Hematopoietic multipotent progenitor cell treated with erythropoietin and hydrocortisone succinate and interleukin-3 and kit ligand, for 17 days (in vitro differentiated cells): ENCODE measurements at places on chromosomes 7 and 10.

- no peak for DNase-seq
Measured at GRCh38 chr7:149759093-149759860, 14.1 kb downstream of the ZNF467 start.

GRCh38 chr7:26443751-26444150 is 152.1 kb downstream of the SNX10 start:
- DNase-seq: no peak

- no peak for DNase-seq
Measured at GRCh38 chr7:13743226-13743625, 246.2 kb downstream of the ETV1 start.

DNA sequence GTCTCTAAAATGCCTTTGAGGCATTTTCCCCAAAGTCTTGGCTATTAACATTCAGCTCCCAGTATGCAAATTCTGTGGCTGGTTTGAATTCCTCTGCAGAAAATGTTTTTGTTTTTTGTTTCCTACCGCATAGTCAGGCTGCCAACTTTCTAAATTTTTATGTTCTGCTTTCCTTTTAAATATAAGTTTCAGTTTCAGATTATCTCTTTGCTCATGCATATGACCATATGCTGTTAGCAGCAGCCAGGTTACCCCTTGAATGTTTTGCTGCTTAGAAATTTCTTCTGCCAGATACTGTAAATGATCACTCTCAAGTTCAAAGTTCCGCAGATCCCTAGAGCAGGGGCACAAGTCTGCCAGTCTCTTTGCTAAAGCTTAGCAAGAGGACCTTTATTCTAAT is 96.9 kb downstream of the PLPP4 start:
- no peak for DNase-seq

- no peak for DNase-seq
Measured at GRCh38 chr7:33766405-33766804, 138.9 kb upstream of the BMPER start.

GRCh38 chr7:121002757-121003200 is 14.3 kb downstream of the CPED1 start:
- DNase-seq: no peak

- no peak for DNase-seq
Measured at GRCh38 chr10:113099431-113100183, 149.6 kb downstream of the TCF7L2 start.

DNA sequence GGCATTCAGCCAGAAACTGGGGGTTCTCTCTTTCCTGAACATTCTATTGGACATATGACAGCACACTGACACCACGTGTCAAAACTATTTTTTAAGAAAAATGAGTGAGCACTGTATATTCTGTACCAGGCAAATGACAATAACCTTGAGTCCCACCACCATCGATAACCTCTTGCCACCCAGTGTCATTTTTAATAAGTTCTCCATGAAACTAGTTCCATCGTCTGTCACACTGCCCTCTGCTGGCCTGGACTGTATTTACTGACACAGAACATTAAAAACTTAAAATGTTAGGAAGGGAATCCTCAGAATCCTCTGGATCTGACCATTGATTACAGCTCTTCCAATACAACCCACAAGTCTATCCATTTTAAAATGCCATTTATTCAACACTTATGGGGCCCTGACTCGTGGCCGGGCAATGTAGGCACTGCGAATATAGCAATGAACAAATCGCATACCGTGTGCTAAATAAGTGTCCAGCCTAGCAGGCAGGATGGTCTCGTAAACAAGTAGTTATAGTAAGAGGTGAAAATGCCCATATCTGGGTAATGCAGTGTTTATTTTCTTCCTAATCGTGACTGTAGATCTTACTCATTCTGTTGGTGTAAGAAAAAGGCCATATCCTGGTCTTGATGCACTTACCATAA is 35.9 kb upstream of the CACNB2 start:
- DNase-seq: peak; percentile 26

GRCh38 chr7:116998567-116999175 is 45.4 kb downstream of the ST7 start:
- DNase-seq: no peak

GRCh38 chr10:51886438-51887068 is 187.2 kb upstream of the CSTF2T start:
- no peak for DNase-seq

DNA sequence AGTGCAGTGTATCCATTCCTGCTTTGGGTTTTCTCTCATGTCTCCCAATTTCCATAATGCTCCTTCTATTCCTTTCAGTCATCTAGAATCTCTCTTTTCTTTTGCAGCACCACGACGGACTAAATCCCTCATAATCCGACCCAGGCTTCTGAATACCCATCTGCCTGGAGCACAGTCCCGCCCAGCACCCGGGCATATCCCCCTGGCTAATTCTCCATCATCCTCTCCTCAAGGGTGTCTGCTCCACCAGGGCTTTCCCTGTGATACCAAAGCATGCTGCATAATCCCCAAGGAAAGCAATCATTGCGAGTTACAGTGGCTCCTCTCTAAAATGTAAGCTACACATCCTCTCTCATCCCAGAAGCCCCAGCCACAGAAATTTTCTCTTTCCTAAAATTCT is 321.9 kb downstream of the CCDC3 start:
- no peak for DNase-seq

DNA sequence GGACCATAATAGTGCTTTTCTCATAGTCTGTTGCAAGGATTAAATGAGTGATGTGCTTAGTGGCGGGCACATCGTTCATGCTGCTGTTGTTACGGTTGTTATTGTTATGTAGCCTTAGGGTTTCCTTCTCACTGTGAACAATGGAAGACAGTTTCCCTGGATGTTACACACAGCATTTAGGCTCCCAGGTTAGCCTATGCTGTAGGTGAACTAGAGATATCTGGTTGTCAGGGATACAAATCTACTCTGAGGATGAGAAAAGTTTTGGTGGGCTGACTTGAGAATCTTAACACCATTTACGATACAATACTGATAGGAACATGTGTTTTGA is 14.7 kb downstream of the SH3PXD2A start:
- no peak for DNase-seq

GRCh38 chr10:21764466-21765189 is 230.6 kb downstream of the MLLT10 start:
- DNase-seq: no peak

GRCh38 chr7:107878636-107879035 is 12.3 kb upstream of the DLD start:
- no peak for DNase-seq

DNA sequence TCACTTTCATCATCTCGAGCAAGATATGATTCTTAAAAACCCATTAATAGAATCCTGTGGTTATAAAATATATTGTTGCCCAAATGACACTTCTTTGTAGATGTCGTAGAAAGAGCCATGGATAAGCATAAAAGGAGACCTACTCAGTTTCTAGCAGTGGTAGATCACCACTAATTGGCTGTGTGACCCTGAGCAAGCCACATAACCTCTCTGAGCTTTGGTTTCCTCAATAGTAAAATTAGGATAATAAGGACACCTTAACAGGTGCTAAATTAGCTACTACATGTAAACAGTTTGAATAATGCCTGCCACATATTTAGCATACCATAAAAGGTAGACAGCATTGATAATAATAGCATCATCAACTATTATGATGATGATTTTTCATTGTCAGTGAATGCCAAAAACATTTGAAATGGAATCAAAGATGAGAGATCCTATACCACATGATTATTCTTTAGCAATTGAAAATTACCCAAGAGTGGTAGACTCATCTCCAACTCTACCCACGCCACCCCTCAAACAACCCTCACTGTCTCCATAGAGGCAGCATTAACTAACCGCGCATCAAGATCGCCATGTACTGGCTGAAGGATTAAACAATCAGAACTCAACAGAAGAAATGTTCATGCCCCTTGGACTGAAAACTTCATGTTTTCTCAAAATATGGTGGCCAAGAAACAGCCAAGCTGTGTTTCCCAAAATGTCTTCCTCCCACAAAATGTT is 45.8 kb downstream of the CHST15 start:
- DNase-seq: no peak

DNA sequence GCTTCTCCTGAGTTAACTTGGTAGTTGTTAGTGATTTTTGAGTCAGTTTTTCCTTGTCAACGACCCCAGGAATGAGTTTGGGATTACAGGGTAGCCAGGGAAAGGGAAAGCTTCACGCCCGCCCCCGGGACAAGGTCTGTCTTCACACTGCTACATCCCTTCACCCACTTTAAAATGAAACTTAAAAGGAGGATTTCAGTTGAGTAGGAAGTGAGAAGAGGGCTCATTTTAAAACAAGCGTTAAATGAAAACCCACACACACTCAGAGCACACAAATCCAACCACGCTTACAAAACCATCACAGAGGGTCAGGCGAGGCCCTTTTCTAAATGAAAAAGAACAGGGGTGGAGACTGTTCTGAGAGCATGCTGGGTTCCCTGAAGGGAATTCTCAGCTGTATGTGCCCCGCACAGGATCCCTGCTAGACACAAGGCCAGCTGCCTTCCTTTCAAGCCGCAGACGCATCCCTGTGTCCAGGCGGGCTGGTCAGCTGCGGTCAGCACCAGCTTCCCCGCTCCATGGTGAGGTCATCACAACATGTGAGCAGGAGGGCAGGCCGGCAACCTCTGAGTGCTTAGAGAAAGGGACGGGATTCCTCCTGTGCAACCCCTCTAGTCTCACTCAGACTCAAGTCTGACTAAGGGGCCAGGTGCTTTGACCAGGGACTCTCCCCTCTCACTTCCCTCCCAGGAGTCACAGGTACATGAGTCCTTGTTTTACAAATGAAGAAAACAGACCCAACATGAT is 111.8 kb downstream of the EGFR start:
- no peak for DNase-seq

DNA sequence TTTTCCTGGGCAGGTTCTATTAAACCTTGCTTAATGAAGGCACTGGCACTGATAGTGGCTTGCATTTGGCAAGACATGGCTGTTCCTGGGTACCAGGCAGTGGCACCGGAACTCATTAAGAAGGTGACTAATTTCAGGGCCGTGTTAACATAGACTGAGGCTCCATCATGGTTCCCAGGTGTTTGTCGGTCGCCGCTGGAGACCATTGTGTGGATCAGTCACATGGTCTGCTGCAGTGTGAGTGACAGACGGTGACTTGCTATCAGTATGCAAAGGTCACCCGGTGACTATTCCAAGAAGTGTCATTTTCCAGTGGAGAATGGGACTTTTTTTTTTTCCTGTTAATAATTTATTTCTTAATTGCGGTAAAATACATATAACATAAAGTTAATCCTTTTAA is 106.3 kb downstream of the INSYN2A start:
- no peak for DNase-seq

GRCh38 chr7:19117870-19118608 is 603 bp upstream of the TWIST1 start:
- DNase-seq: no peak

DNA sequence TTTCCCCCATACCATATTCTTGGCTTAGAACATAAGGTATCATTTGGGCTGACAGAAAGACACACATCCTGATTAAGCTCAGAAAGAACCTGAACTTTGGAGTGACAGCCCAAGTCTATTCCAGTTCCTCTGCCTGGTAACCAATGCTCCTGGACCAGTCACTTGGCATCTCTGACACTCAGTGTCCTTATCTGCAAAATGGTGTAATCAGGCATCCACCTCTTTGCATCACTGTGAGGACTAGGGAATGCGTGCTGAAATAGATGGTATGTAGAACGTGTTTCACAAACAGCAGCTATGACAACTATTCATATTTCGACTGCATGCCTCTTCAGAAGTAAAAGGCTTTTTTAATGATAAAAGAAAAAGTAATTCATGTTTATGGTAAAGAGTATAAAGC is 26.2 kb upstream of the PIK3AP1 start:
- no peak for DNase-seq

GRCh38 chr10:128854963-128855362 is 612.1 kb upstream of the MGMT start:
- DNase-seq: no peak

DNA sequence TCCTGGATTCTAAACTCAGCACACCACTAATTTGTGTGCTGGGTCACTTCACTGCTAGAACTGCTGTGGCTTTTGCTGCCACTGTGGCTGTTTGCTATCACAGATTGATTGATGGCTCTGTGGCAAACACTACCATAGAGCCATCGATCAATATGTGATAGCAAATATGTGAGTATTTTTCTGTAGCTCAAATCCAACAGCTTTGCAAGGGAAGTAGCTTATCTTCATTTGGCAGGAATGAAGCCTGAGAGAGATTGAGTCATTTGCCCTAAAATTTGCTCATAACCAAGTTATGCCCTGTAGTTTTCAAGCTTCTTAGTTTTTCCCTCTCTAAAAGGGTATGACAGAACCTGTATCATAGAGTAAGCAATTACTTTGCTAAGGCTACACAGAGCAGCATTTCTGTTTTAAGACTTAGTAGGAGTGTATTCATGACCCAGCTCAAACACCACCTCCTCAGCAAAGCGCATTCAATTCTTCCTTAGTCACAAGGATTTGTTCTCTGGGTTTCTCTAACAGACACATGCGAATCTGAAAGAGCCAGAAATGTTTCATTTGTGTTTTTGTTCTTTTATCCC is 43.1 kb downstream of the MINPP1 start:
- DNase-seq: peak; percentile 36

DNA sequence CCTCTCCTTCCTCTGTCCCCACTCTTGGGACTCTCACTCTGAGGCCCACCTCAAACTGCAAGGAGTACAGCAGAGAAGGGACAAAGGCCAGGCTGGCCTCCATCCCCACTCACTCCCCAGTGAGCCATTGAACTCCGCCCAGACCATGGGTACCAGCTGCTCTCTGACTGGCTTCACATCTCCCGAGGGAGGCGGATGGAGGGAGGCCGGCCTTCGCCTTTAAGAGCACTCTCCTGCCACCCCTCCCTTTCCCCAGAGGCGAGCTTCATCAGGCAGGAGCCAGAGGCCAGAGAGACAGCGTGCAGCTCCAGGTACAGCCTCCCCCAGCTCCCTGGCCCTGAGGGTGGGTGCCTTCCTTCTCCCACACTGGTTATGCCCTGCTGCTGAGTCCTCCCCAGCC is 1.8 kb upstream of the LDB3 start:
- DNase-seq: no peak

- DNase-seq: no peak
Measured at GRCh38 chr7:149459540-149460452, 1.1 kb downstream of the ZNF777 start.

GRCh38 chr7:50620433-50620832 is 55.2 kb upstream of the DDC start:
- DNase-seq: no peak

GRCh38 chr10:132459301-132460003 is 62.5 kb downstream of the PWWP2B start:
- no peak for DNase-seq

GRCh38 chr10:125442856-125443540 is 240.0 kb downstream of the TEX36 start:
- no peak for DNase-seq

DNA sequence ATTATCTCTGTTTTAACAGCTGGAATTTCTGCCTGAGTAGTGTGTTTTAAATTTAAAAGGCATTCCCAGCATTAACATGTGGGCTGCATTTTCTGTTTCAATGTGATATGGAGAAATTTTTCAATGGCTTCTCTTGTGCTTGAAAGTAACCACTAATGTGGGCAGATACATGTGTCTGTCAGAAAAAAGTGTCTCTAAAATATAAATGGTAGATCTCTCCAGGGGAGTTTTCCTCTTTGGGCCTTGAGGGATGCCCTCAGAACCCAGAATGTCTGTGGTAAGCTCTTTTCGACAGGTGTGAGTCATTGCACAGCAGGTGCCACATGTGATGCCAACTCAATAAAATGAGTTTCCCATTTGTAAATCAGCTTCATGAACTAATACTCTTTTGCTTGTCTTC is 221.1 kb downstream of the SEMA3E start:
- no peak for DNase-seq
